ENCODE measurements at places on chromosomes 12 and 14.
A peak's percentile ranks its signal among the peaks of the same experiment; 100 is the strongest.

DNA sequence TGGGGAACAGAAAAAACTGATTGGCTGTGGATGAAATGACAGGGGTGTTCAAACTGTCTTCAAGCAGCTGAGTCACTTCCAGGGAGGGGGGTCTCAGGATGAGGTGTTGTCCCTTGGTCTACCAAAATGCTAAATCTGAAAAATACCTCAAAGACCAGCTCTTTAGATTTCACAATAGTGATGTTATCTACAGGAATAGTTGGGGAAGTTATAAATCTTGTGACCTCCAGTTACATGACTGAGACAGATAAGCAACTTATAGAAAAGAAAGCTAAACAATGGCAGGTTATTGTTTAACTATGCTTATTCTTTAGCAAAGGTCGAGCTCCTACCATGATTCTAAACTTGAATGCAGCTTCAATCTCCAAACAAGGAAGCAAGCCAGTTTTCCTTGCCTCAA, 125.4 kb downstream of the SYT10 start:
- DNase-seq = no peak

DNA sequence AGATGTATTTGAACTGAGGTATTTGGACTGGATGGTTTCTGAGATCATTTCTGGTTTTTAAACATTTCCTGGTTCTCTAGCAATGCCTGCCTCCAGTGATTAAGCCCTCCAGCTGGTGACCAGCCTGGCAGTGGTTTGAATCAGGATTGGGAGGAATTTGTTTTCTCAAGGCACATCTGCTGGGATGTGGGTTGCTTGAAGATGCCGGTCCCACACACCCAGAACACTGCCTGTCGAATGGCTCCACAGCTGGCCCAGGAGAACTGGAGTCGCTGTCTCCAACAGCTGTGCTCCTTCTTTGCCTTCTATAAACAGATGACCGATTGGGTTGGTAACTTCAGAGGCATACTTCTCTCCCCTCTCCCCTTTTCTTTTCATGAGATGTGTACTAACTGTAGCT, 258.0 kb upstream of the DDHD1 start:
- DNase-seq = no peak

- no peak for DNase-seq
Measured at GRCh38 chr12:113639474-113639873, 167.8 kb upstream of the LHX5 start.

DNA sequence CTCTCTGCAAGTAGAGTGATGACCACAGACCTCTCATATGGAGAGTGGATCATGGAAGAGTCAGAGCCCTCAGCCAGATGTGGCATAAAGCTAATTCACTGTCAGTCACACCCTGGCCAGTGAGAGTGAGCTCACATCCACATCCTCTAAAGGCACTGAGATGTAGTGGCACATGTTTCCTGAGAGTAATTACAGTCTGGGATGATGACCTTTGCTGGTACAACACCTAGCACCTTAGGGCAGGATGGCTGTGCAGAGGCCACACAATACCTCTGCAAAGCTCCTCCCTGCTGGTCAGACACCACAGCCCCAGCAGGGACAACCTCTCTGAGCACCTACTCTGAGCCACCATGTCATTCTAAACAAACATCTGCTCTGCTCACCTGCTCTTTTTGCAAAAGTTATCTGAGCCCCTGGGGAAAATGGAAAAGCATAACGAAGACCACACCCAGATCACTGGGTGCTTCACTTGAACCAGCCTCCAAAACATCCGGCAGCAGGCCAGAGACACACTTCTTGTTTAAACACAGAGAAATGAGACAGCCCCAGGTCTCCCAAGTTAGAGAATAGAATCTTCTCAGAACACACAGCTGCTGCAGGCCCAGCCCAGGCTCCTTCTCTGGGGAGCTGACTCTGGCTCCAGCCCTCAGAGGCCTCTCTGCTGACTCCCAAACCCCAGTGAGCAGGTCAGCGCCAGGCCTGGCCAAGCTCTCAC, 30.3 kb downstream of the PITPNM2 start:
- DNase-seq = peak; percentile 8

GRCh38 chr14:52007211-52007610, 17.9 kb downstream of the RTRAF start:
- no peak for DNase-seq

DNA sequence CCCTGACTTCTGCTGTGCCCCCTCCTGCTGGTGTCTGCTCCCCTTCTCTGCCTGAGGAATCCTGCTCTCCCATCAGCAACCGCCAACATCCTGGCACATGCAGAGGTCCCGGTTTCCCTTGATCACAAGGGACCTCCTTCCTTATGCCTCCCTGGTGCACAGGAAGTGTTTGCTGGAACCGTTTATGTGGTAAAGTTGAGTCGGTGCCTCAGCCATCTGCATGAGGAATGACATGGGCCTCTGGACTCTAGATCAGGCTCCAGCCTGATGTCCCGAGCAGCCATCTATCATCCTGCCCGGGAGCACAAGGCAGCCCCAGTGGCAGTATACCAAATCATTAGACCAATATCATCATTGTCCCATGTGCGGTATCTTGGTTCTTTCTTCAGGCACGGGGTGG, 90.4 kb downstream of the BORCS5 start:
- DNase-seq = no peak

DNA sequence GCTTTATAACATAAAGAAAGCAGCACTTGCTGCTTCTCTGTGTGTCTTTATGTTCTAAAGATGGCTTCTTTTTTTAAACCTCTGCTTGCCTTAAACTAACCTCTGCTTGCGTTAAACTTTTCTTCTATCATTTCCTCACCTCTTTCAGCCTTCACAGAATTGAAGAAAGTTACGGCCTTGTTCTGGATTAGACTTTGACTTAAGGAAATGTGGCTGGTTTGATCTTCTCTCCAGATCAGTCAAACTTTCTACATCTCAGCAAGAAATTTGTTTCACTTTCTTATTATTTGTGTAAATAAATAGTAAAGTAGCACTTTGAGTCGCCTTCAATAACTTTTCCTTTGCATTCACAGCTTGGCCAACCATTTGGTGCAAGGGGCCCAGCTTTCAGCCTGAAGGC, 64.2 kb downstream of the CMAS start:
- no peak for DNase-seq

DNA sequence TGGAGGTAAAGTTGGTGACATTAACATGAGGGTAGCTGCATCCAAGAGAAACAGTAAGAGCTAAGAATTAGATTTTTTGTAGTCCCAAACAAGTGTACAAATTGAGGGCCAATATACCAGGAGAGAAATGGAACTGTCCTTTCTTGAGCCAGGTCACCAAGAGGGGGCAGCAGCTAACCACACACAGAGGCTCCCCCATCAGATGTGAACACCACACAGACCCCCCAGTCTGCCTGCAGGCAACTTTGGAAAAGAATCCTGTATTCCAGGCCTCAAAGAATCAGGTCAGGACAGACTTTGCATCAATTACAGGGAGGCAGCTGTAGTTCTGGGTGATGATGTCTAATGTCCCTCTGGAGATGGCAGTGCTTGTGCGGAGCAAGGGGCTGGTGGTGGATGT, 77.9 kb downstream of the SPTB start:
- no peak for DNase-seq

GRCh38 chr12:132774646-132775275, 13.1 kb upstream of the ANKLE2 start:
- no peak for DNase-seq

GRCh38 chr14:104317492-104317805, 179.1 kb downstream of the KIF26A start:
- no peak for DNase-seq

DNA sequence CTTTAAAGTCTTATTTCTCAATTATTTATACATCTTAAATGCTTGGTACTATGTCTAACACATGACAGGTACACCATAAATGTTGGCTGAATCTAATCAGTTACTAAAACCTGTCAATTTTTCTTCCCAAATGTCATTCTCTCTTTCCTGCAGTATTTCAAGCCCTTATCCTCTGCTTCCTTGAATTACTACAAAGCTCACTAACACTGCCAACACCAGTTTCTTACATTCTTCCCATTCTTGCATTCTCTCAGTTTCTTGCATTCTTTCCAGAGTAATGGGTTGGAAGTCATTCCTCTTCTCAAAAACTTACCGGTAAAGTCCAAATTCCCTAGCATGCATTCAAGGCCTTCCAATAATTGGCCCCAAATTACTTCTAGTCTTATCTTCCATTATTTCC, 9.6 kb upstream of the SMARCC2 start:
- DNase-seq = no peak

DNA sequence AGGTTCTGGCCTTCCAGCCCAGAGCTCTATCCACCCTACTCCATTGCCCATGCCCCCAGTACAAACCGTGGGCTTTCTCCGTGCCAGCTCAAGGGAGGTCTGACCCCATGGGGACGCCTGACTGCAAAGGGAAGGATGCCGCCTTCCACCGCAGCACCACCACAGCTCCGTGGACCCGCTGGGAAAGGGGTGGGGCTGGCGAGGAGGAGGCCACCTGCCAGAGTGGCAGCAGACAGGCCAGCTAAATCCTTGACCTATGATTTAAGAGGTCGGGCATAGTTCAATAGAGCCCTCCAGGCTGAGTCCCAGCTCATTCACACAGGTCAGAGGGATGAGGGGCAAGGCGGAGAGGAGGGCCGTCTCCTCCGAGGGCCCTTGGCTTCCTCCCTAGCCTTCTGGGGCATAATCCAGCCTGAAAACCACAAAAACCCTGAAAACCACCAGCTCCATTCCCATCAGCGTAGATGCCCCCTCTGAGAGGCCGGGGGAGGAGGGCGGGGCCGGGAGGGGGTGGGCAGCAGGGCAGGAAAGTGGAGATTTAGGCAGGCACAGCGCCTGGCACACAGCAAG, 14.9 kb upstream of the FIGNL2 start:
- DNase-seq = no peak

DNA sequence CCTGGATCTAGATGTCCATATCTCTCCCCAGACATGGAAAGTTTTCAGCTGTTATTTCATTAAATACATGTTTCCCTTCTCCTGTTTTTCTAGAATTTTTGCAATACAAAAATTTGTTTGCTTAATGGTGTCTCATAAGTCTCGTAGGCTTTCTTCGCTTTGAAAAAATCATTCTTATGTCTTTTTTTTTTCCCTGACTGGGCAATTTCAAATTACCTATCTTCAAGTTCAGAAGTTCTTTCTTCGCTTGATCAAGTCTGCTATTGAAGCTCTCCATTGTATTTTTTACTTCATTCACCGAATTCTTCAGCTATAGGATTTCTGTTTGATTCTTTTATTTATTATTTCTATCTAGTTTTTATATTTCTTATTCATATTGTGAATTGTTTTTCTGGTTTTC, 130.2 kb upstream of the WSCD2 start:
- DNase-seq = no peak

DNA sequence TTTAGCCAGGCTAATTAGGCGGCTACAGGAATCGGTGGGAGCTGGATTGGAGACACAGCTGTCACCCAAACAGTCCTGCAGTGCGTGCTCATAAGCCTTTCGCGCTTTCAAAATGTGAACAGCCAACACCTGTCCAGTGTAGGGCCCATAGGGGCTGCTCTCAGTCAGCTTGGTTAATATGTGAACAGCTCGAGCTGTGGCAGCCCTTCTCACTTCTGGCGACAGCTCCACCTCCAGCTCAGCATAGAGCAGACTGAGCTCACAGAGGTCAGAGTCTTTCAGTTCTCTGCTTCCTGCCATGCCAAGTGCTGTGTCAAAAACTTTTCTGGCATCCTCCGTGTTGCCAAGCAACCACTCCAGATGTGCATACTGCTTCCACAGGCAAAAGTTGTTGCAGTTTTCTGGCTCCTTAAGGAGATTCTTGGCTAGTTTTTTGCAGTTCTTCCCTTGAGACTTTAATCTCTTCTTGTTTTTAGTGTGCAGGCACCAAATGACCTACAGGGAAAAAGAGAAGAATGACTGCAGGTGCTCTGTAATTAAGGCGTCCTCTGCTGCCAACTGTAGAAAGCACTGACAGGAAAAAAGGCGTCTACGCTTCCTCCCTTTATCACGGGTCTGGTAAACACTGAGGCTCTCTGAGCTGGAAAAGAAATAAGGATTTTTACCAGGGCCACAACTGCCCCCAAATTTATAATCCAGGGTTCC, 32.5 kb downstream of the PSMC1 start:
- no peak for DNase-seq
